ENCODE measurements at places on chromosomes 1 and 21. TPM values are rescaled to one million over a fixed set of nuclear protein-coding genes. Genes with fewer than 3 reads are reported as not detected.

- H3K27ac ChIP-seq = no peak overlapping the region
- H3K36me3 ChIP-seq = peaks cover 53% of the 10 kb centered on the region
- H3K4me3 ChIP-seq = no peak overlapping the region
- H3K4me1 ChIP-seq = peaks cover 23% of the 10 kb centered on the region
- no peak for DNase-seq
Measured at GRCh38 chr1:155181371-155182051, 7.9 kb downstream of the TRIM46 start.

DNA sequence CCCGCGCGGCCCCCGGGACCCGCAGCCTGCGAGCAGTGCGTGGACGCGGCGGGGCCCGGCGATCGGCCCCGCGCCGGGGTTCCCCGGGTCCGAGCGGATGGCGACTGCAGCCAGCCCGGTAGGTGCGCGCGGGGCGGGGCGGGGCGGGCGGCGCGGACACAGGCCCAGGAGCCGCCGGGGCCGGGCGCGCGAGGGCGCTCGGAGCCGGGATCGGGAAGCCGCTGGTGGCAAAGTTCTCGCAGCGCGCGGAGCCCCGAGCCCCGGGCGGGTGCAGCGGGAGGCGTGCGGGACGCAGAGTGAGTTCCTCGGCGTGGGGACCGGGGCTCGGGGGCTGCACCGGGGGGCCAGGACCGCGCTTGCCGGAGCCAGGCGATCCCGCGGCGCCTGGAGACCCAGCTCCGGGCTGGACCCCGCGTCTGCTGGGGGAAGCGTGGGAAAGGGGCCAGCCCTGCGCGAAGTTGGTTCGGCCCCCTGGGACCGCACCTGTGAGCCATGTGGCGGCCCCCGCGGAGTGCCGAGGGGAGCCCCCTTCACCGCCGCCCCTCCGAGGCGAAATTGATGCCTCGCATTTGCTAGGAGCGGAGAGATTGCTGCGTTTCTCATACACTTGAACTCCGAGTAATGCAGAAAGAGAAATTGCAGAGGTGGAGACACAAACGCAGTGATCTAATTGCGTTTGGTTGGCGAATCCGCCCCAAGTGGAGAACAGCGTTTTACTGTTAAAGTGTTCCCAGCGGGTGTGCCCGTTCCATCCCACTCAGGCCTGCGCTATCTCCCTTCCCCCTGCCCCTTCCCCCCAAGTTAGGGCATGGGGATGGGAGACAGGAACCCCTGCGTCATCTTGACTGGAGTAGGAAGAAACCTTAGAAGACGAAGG lies 228.9 kb upstream of the TMEM51 start:
- DNase-seq = peak; percentile 19
- H3K27ac ChIP-seq = no peak overlapping the region
- H3K36me3 ChIP-seq = no peaks in the 10 kb centered on the region
- H3K4me3 ChIP-seq = no peak overlapping the region
- H3K4me1 ChIP-seq = peaks cover 5% of the 10 kb centered on the region
- H3K27me3 ChIP-seq = peaks cover 48% of the 10 kb centered on the region

DNA sequence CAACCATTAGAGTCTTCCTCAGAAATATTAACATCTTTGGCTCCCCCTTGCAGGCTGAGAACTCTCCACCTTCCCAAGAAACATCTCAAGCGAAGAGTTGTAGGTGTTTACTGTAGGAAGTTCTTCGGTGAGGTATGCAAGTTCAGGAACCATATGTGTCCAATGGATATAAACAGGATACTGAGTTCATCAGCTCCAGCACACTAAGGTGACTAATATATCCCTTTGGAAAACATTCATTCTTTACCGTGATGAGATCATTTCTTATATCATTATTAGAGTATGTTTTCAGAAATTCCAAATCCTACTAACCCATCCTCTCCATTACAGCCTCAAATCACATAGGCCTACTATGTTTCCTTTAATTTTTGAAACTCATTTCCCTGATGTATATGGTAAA lies 37.3 kb upstream of the PRMT6 start:
- H3K27ac ChIP-seq = no peak overlapping the region
- DNase-seq = no peak
- no peaks in the 10 kb centered on the region for H3K4me1 ChIP-seq
- H3K27me3 ChIP-seq = no peaks in the 10 kb centered on the region

- peaks cover 30% of the 10 kb centered on the region for H3K4me1 ChIP-seq
- H3K27ac ChIP-seq = peak overlapping the region; percentile 46
- H3K36me3 ChIP-seq = no peaks in the 10 kb centered on the region
- H3K4me3 ChIP-seq = peak overlapping the region; percentile 42
- peak; percentile 26 for DNase-seq
- peaks cover 42% of the 10 kb centered on the region for H3K27me3 ChIP-seq
Measured at GRCh38 chr1:20322081-20322824, 31.6 kb downstream of the VWA5B1 start.

- no peak overlapping the region for H3K27ac ChIP-seq
- H3K4me1 ChIP-seq = no peaks in the 10 kb centered on the region
- no peak for DNase-seq
Measured at GRCh38 chr1:29082519-29082918, 41.2 kb downstream of the TMEM200B start.

- no peak overlapping the region for H3K27ac ChIP-seq
- no peaks in the 10 kb centered on the region for H3K36me3 ChIP-seq
- no peak overlapping the region for H3K4me3 ChIP-seq
Measured at GRCh38 chr1:82317671-82318070, 516.9 kb downstream of the ADGRL2 start.

- H3K4me3 ChIP-seq = no peak overlapping the region
- no peak for DNase-seq
- no peaks in the 10 kb centered on the region for H3K36me3 ChIP-seq
- H3K27ac ChIP-seq = no peak overlapping the region
- H3K27me3 ChIP-seq = no peaks in the 10 kb centered on the region
Measured at GRCh38 chr1:41773144-41773591, 145.6 kb downstream of the HIVEP3 start.

- no peak overlapping the region for H3K27ac ChIP-seq
- no peak overlapping the region for H3K4me3 ChIP-seq
- H3K27me3 ChIP-seq = no peaks in the 10 kb centered on the region
Measured at GRCh38 chr1:98896711-98897445, 107.8 kb downstream of the PLPPR5 start.

GRCh38 chr1:207903767-207904166 lies 7.2 kb downstream of the CD34 start:
- no peak for DNase-seq

DNA sequence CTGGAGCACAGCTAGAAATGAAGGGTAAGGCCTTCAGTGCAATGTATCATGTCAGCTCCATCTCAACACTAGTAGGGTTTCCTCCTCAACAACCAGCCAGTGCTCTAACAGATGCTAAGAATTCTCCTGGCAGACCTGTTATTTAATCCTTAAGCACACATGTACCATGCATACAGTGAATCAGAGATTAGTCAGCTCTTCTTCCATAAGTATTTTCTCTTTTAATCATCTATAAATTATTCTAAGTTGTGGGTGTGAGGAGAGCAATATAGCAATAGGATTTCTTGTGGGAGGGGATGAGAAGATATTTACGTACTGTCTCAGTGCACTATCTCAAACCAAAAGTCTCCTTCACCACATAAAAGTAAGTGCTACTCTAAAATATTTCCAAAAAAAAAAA lies 95.3 kb downstream of the COP1 start:
- peaks cover 16% of the 10 kb centered on the region for H3K4me1 ChIP-seq
- DNase-seq = no peak
- H3K4me3 ChIP-seq = no peak overlapping the region
- no peaks in the 10 kb centered on the region for H3K27me3 ChIP-seq
- no peak overlapping the region for H3K27ac ChIP-seq

- H3K4me1 ChIP-seq = no peaks in the 10 kb centered on the region
- no peak overlapping the region for H3K4me3 ChIP-seq
- DNase-seq = no peak
- no peaks in the 10 kb centered on the region for H3K36me3 ChIP-seq
- no peak overlapping the region for H3K27ac ChIP-seq
- peaks cover 14% of the 10 kb centered on the region for H3K27me3 ChIP-seq
Measured at GRCh38 chr1:170583186-170583585, 51.2 kb downstream of the GORAB start.

DNA sequence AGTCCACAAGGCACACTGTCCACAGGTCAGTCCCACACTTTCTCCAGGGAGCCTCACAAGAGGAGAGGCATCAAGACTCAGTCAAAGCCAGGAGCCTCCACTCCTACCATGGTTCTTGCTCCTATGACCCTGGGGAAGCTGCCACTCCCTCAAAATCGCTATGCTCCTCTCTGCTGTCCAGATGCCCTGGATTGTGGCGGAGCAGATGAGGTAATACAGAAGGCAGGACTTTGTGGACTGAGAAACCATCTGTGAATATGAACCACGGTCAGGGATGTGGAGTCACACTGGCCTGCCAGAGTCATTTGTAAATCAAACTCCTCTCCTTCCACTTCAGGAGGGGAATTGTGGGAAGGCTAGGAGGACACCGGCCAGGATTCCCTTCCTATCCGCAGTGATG lies 20.6 kb downstream of the VWA5B1 start:
- H3K27ac ChIP-seq = no peak overlapping the region
- H3K4me1 ChIP-seq = no peaks in the 10 kb centered on the region
- DNase-seq = no peak
- H3K36me3 ChIP-seq = no peaks in the 10 kb centered on the region
- no peak overlapping the region for H3K4me3 ChIP-seq

DNA sequence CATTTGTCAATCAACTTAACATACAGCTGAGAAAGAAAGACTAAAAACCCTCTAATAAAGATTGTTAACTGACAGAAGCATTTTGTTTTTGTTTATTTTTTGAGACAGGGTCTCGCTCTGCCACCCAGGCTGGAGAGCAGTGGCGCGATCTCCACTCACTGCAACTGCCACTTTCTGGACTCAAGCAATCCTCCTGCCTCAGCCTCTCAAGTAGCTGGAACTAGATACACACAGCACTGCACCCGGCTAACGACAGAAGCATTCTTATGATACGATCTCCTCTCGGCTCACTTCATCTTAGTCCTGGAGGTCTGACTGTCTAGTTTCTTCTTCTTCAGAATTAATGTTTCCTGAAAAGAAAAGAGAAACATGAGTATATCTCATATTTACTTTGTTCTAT lies 23.5 kb downstream of the RSPH1 start:
- H3K4me1 ChIP-seq = peaks cover 2% of the 10 kb centered on the region
- no peak overlapping the region for H3K4me3 ChIP-seq
- H3K36me3 ChIP-seq = no peaks in the 10 kb centered on the region
- no peak overlapping the region for H3K27ac ChIP-seq
- H3K27me3 ChIP-seq = peaks cover 5% of the 10 kb centered on the region
- no peak for DNase-seq

DNA sequence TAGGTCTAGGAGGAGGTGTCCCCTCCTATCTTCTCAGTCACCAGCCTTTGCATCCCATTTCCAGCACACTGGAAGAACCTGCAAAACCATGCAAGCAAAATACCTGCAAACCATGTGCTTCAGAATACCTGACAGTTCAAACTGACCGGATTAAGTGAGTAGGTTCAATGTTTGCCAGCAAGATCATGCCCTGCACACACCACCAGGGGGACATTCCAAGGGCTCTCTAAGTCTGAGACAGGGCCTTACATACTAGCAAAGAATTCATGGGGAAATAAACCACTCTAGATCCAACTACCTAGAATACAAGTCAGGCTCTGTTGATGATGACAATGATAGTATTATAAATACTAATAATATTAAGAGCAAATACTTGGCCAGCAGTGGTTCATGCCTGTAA lies 27.6 kb downstream of the INPP5B start:
- H3K27ac ChIP-seq = no peak overlapping the region
- peaks cover 10% of the 10 kb centered on the region for H3K4me1 ChIP-seq
- no peak overlapping the region for H3K4me3 ChIP-seq
- H3K27me3 ChIP-seq = no peaks in the 10 kb centered on the region

- H3K4me3 ChIP-seq = no peak overlapping the region
- no peak for DNase-seq
- no peak overlapping the region for H3K27ac ChIP-seq
- no peaks in the 10 kb centered on the region for H3K27me3 ChIP-seq
Measured at GRCh38 chr1:247317702-247318101, 14.0 kb downstream of the ZNF496 start.

DNA sequence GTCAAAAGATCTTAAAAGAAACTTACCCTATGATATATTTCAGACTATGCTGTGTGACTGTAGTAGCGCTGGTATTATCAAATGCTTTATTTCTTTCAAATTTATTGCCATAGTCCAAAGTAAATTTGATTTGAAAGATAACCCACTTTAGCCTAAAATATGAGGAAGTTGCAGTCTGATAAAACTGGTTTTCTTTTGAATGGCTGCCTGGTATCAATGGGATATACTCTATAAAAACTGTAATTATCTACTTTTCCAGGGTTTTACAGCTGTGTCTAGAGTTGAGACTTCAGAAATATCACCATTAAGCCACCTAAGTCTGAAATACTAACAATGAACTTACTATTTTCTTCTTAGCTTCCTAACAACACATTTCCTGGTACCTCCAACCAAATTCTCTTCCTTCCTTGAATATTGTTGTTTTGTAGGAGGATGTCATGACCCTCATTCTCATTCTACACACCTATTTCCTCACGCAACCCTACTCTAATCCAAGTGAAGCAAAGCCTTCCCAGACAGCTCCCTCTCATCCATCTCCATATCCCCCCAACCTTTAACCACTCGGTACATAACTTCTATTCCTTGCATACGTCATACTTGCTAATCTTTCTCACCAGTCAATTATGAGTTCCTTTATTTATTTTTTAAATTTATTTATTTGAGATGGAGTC lies 17.0 kb downstream of the KDM5B start:
- peaks cover 6% of the 10 kb centered on the region for H3K36me3 ChIP-seq
- no peak for DNase-seq
- no peak overlapping the region for H3K4me3 ChIP-seq
- no peaks in the 10 kb centered on the region for H3K27me3 ChIP-seq
- H3K4me1 ChIP-seq = peaks cover 12% of the 10 kb centered on the region

DNA sequence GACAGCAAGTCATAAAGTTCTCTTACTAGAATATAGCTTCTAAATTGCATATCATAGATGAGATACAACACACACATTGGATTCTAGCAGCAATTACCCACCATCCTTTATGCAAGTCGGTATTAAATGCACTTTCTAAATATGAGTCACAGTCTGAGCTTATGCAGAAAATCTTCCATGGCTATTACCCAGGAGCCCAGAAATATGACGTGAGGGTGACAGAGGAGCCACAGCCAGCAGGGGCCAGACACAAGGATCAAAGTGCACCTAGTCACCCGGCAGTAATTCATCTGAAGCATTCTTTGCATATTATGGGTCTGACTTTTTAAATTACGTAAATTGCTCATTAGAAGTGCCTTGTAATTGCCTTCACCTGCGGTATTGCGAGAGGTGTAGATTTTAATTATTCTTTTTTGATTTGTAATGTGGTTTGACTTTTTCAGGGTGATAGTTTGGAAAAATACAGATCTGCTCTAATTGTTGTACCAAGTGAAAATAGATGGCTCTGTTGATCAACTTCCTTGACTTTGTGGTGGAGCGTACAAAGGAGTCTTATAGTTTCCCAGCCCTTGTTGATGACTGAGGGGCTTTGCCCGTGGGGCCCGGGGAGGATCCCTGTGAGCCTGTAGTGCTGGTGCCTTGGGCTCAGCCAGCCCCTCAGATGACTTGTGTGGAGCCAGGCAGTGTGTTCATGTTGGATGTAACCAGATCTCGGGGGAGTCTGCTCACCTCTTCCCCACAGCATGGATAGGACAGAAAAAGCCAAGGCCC lies 470.0 kb upstream of the VAMP3 start:
- peaks cover 16% of the 10 kb centered on the region for H3K27me3 ChIP-seq
- no peak for DNase-seq
- no peak overlapping the region for H3K4me3 ChIP-seq
- H3K36me3 ChIP-seq = no peaks in the 10 kb centered on the region
- no peaks in the 10 kb centered on the region for H3K4me1 ChIP-seq

CYP4Z1 gene
- not detected for total RNA-seq

ACTN2 gene
- not detected for total RNA-seq

PRPF38B gene
- total RNA-seq = 68.5 TPM

ERICH3 gene
- 0.05 TPM for total RNA-seq

ERG gene
- not detected for total RNA-seq

CFHR1 gene
- total RNA-seq = not detected

Measured in activated CD4-positive, alpha-beta memory T cell treated with anti-CD3 and anti-CD28 coated beads, Interleukin-2, amount 10 ng/mL, durations not matched to agents 7 days and 5 days (primary cell).